ENCODE measurements at places on chromosomes 2 and 18.

DNA sequence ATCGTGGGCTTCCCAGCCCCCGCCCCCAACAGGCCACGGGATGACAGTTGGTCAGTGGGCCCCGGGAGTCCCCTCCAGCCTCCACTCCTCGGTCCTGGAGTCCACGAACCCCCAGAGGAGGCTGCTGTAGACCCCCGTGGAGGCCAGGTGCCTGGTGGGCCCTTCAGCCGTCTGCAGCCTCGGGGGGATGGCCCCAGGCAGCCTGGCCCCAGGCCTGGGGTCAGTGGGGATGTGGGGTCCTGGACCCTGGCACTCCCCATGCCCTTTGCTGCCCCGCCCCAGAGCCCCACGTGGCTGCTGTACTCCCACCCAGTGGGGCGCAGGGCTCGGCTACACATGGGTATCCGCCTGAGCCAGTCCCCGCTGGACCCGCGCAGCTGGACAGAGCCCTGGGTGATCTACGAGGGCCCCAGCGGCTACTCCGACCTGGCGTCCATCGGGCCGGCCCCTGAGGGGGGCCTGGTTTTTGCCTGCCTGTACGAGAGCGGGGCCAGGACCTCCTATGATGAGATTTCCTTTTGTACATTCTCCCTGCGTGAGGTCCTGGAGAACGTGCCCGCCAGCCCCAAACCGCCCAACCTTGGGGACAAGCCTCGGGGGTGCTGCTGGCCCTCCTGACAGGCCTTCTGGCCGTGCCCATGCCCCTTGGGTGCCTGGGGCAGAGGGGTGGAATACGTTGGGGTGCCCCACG, 7.6 kb downstream of the NEU4 start:
- peak; percentile 38 for DNase-seq

GRCh38 chr2:36482576-36483214, 115.3 kb downstream of the FEZ2 start:
- DNase-seq = no peak

DNA sequence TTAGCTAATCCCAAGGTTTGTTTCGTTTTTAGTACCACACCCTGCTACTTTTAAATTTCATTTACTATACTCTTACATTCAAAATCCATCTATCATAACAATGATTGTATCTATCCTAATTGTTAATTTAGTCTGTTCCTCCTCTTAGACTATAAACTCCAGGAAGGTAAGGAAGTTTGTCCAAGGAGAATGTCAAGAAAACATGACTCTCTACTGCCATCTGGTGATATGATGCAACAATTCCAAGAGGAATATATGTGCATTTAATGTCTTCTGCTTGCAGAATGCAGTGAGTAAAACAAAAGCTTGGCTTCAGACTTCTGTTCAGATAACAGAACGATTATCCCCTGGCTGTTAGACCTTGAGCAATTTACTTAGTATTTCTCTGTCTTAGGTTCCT, 1267.1 kb downstream of the LRP1B start:
- DNase-seq = no peak

DNA sequence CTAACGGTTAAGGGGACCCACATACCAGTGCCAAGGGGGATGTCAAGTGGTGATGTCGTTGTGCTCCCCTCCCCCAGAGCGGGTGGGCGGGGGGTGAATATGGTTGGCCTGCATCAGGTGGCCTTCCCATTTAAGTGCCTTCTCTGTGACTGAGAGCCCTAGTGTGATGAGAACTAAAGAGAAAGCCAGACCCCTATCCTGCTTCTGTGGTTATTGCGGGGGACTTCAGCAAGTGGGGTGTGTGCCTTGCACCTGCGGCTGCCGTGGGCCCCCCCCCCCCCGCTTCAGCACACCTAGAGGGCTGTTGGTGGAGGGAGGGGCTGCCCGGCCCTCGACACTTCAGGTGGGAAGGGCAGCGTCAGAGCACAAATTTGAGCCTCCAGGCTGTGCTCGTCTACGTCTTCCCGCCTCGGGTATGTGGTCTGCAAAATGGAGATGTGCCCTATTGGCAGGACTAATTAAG, 6.1 kb downstream of the CTDSP1 start:
- DNase-seq = peak; percentile 61

- DNase-seq = peak; percentile 41
Observed at GRCh38 chr2:240572141-240573031, 4.1 kb downstream of the RNPEPL1 start.

- no peak for DNase-seq
Observed at GRCh38 chr2:5692561-5693286, 540 bp downstream of the SOX11 start.

All from lower lobe of right lung (tissue), 2 donors.